Forelimb muscle (tissue), 1 donor: ENCODE measurements at places on chromosomes 1 and 21. TPM values are rescaled to one million over a fixed set of nuclear protein-coding genes. Genes with fewer than 3 reads are reported as not detected.

Gene C1orf35
- polyA plus RNA-seq = 11.8 TPM

GRCh38 chr1:145955436-145955835 lies 2.4 kb downstream of the LIX1L start:
- DNase-seq = no peak

- no peak for DNase-seq
These were observed 79.3 kb upstream of the LAMC2 start for GRCh38 chr1:183106746-183107145.

DNA sequence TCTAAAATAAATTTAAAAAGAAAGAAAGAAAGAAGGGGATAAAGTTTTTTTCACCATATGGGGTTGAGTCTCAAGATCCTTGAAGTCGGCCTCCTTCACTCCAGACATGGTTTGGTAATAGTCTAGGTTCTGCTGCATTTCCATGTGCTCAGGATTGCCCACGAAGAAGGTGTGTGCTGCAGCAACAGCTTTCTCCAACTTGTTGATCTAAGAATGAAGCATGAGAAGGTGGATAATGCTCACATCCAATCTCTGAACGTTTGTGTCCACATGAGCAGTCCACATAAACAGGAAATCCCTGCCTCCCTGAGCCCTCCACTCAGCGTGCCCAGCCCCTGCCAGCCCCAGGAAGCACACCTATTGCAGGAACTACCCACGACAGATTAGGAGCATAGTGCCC lies 4.6 kb downstream of the P3H1 start:
- no peak for DNase-seq

GRCh38 chr21:17513214-17514123 lies 626 bp downstream of the CXADR start:
- no peak for DNase-seq

DNA sequence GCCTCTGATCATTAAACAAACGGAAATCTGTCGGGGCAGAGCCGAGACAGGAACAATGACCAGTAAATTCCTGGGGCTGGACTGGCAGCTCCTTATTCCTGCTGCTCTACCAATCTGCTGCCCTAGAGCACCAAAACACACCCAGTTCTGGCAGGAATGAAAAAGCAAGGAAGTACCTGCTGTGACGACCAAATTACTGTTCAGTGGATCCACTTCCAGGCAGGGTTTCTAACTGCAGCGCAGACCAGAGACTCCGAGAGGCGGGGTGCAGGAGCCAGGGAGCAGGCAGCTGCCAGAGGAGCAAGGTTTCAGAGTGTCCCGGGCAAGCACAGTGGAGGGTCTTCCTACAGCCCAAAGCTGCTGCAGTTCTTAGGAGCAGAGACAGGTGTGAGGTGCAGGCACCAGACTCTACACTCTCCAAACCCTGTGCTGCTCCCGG lies 32.4 kb downstream of the KANK4 start:
- no peak for DNase-seq

DNA sequence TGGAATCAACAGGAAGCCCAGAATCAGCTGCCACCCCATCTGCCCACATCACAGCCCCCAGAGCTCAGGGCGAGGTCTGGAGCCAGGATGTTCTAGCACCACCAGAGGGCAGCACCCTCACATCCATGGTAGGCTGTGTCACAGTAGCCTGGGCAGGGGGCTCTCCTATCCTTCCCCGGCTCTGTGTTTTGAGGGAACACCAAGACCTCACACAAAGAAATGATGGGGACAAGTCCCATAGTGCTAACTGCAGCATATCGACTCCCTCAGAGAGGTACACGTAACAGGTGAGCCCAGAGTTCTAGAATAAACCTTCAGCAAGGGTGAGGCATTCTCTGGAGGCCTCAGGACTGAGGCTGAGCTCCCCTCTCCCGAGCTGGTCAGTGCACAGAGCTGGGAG lies 2.3 kb upstream of the KCNC4 start:
- no peak for DNase-seq

- peak; percentile 66 for DNase-seq
These were observed 232.1 kb upstream of the KAZN start for GRCh38 chr1:14366091-14367018.

Gene NBPF20
- polyA plus RNA-seq = 3.9 TPM

DNA sequence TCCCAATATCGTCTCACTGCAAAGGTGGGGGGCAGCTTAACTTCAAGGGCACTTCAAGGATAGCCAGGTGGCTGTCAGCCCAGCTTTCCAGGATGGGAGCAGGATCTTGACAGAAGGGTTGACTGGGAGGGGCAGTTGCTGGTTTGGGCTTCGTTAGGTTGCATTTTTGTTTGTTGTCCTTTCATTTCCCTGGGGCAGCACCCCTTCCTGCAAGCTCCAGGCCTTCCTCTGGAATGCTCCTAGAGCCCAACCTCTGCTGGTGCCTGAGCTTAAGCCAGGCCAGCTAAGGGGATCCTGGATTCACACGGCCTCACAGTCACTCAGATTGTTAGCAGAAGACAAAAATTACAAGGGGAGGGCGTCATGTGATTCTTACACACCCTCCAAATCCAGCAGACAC lies 4.1 kb upstream of the OLIG2 start:
- no peak for DNase-seq

DNA sequence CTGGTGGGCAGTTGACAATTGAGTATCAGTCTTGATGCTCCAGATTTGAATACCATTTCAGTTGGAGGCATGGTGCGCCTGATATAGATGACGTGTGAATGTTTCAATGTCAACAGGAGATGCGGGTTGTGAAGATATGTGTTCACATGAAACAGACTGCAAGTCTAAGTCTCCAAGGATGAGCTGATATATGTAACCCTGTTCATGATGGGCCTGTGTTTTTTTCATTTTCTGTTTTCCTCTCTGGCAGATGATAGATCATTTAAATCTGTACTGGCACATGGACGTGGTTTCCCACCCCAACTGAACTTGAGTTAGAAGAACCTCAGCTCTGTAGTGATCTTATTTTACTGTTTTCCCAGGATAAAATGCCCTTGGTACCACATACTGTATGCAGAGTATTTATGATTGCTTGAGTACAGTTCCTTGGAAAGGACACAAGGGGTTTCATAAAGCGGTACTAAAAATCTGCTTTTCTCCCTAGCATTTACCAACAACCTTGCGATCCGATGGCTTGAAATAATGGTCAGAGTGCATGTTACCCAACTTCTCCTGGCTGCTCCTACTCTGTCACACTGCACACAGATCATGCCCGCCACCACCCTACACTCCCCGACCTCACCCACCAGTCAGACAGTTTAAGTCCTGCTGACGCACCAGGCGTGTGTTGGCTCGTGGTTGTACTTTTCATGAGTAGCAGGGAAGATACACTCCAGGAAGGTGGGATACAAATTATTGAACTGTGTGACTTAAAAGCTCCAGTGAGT lies 131.1 kb downstream of the NFIA start:
- no peak for DNase-seq

- peak; percentile 32 for DNase-seq
These were observed 4.6 kb upstream of the PRKCZ start for GRCh38 chr1:2045468-2046173.

DNA sequence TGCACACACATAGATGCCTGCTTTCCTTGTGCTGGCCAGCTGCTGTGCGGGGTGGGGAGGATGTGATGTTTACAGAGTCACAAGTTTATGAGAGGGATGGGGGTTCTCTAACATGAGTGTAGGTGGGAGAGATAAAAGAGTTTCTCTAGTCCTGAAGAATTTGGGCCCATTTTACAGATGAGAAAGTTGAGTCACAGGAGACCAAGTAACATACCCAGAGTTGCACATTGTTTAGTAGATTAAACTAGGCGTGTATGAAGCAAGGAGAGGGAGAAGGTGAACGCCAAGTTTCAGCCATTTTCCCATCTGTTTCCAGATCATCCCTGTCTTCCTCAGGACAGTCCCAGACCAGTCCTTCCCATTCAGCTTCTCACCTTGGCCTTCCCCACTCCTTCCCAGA lies 126.7 kb downstream of the EPHB2 start:
- no peak for DNase-seq

DNA sequence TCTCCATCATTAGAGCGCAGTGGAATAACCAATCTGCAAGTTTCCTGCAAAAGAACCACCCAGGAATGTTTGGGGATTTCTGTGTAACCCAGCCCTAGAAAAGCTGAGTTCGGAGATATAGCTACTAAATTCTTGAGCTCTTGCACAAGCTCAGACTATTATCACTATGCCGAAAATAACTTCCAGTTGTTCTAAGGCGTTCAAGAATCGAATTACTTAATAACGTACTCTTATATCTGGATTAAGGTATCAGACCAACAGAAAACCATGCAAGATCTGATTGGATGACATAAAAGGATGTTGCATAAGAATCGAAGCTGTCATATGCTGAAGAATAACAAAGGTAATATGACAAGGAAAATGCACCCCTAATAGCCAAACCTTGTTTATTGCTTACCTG lies 7.5 kb upstream of the LAMC2 start:
- DNase-seq = no peak

DNA sequence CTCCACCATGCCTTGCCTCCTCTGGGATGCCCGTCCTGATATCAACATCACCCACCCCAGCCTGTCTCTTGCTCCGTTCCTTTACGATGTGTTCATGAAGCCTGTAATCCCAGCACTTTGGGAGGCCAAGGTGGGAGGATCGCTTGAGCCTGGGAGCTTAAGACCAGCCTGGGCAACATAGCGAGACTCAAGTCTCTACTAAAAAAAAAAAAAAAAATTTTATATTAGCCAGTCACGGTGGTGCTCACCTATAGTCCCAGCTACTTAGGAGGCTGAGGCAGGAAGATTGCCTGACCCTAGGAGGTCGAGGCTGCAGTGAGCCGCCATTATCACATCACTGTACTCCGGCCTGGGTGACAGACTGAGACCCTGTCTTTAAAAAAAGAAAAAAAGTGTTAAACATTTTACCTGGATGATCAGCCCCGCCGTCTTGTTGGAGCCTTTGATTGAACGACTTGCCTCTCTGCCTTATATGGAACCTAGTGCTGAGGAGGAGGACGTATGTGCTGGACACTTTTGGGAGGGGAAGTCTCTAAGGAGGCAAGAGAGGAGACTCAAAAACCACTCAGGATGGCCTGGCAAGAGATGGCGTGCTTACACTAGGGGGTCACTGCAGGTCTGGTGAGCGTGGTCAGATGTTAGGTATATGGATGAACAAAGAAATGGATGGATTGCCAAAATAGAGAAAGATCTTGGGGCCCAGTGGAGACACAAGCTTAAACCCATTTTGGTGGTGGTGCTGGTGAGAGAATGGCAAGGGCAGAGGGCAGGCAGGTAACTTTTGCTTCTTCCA lies 80.5 kb upstream of the IFFO2 start:
- DNase-seq = no peak

DNA sequence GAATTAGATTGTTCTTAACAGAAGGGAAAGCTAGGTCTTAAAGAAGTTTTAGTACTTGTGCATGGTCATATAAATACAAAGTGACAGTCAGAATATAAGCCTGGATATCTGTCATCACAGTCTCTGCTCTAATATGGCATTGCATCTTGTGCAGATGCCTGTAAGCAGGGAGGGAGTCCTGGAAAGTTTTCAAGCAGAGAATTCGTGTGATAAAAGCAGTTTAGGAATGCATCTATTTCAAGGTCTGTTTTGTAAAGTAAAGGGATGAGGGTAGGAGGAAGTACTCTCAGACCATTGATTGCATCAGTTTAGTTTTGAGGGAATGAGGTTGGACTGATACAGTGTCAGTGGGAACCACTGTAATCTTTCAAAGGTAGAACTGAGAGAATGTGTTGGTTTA lies 30.6 kb downstream of the IARS2 start:
- DNase-seq = no peak

DNA sequence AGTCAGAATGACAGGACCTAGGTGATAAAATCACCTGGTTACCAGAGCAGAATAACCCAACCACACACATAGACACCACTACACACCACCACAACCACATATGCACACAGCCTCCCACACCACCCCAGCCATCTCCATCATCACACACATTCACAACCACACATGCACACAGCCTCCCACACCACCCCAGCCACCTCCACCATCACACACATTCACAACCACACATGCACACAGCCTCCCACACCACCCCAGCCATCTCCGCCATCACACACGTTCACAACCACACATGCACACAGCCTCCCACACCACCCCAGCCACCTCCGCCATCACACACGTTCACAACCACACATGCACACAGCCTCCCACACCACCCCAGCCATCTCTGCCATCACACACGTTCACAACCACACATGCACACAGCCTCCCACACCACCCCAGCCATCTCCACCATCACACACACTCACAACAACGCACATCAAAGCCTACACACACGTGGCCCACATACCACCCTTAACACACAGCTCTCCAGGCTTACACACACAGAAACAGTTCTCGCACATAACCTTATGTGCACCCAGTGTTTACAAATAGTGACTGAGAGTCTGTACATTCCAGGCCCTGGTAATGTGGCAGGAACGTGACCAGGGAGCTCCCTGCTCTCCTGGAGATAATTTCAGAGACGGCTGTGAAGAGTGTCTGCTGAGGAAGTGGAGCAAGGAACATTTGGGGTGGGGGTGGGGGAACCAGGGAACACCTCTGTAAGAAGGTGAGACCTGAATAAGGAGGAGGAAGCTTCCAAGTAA lies 3.3 kb upstream of the GJB3 start:
- no peak for DNase-seq

- DNase-seq = no peak
These were observed 66.6 kb downstream of the PUM1 start for GRCh38 chr1:30998887-30999286.

- DNase-seq = no peak
These were observed 239.3 kb downstream of the NPHP4 start for GRCh38 chr1:5752746-5753548.

DNA sequence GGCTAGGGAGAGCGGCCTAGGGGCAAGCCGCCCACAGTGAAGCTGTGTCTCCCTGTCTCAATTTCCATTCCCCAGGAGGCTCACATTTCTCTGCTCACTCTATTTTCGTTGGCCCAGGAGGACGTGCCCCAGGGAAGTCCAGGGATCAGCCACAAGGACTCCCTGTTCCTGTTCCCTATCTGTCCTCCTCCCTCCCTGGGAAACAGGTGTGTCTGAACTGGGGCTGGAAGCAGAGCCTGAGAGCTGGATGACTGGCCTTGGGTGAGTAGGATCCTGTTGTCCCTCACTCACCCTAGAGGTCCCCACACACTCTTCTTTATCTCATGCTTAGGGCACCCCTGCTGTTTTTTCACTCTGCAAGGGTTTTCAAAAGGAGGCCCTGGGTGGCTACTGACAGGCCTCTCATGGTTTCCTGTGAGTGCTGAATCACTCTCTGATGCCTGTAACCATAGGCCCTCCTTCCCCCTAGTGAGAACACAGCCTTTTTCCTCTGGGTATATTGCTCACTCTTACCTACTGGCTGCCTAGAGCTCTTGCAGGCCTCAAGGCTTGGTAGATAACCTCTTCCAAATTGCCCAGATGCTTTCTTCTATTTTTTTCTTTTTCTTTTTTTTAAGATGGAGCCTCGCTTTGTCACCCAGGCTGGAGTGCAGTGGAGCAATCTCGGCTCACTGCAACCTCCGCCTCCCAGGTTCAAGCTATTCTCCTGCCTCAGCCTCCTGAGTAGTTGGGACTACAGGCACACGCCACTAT lies 3.3 kb upstream of the UTP11 start:
- DNase-seq = no peak

DNA sequence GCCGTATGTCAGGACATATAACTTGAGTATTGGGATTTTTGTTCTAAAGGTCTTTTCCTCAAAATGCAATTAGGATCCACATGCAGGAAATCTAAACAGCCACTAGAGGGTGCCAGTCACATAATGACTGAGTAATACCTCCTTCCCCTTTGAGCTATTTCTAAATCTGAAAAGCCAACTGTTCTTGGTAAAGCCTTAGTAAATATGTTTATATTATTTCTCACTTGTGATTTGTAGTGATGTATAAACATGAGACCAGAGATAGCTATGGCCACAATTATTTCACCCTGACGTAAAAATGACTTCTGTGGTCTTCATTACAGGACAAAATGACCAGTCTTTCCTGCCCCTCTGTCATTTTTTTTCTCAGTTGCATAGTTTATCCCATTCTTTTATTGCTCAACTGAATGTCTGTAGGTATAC lies 41.0 kb upstream of the DR1 start:
- peak; percentile 26 for DNase-seq

Gene CYP4B1
- not detected for polyA plus RNA-seq
